Psoas muscle (tissue), 8 donors: ENCODE measurements at places on chromosomes 4 and X. TPM values are rescaled to one million over a fixed set of nuclear protein-coding genes. Genes with fewer than 3 reads are reported as not detected.

DNA sequence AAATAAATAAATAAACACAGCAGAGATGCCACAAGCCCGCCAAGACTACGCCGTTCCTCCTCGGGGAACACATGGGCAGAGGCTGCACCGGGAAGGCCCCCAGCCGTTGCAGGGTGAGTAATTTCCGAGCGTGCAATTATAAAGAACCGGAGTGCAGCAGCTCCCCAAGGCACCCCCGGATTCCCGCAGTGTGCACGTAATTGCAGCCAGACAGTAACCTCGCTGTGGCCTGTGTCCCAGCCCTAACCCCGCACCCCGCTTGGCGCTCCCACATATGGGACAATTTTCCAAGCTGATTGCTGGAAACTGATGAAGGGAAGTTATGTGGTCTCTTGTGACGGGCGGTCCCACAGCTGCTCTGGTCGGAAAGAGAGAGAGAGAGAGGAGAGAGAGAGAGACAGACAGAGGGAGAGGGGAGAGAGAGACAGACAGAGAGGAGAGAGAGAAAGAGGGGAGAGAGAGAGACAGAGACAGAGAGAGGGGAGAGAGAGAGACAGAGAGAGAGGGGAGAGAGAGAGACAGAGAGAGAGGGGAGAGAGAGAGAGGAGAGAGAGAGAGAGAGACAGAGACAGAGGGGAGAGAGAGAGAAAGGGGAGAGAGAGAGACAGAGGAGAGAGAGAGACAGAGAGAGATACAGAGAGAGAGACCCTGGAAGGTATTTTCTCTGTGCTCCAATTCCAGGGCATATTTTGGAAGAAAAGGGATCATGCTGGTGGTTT is 275.4 kb downstream of the SHOX start:
- no peak overlapping the region for H3K27ac ChIP-seq
- no peaks in the 10 kb centered on the region for H3K36me3 ChIP-seq
- no peaks in the 10 kb centered on the region for H3K4me1 ChIP-seq
- H3K4me3 ChIP-seq: no peak overlapping the region
- no peaks in the 10 kb centered on the region for H3K27me3 ChIP-seq

- H3K27ac ChIP-seq: no peak overlapping the region
- H3K4me1 ChIP-seq: no peaks in the 10 kb centered on the region
- DNase-seq: no peak
- no peaks in the 10 kb centered on the region for H3K36me3 ChIP-seq
- peaks cover 6% of the 10 kb centered on the region for H3K27me3 ChIP-seq
Measured at GRCh38 chr4:184094532-184095159, 123.0 kb downstream of the ENPP6 start.

GRCh38 chr4:131430302-131430701 is 1718.8 kb upstream of the PCDH10 start:
- H3K4me1 ChIP-seq: no peaks in the 10 kb centered on the region
- no peak for DNase-seq
- H3K4me3 ChIP-seq: no peak overlapping the region
- no peak overlapping the region for H3K27ac ChIP-seq
- H3K36me3 ChIP-seq: no peaks in the 10 kb centered on the region

- no peak overlapping the region for H3K4me3 ChIP-seq
- no peak for DNase-seq
- no peaks in the 10 kb centered on the region for H3K4me1 ChIP-seq
- H3K36me3 ChIP-seq: no peaks in the 10 kb centered on the region
Measured at GRCh38 chrX:129091097-129091496, 432.2 kb downstream of the SMARCA1 start.

- H3K27ac ChIP-seq: no peak overlapping the region
- DNase-seq: no peak
- H3K4me1 ChIP-seq: peaks cover 47% of the 10 kb centered on the region
- H3K4me3 ChIP-seq: no peak overlapping the region
- H3K36me3 ChIP-seq: no peaks in the 10 kb centered on the region
- H3K27me3 ChIP-seq: no peaks in the 10 kb centered on the region
Measured at GRCh38 chr4:140046016-140046415, 108.0 kb downstream of the MAML3 start.

- no peaks in the 10 kb centered on the region for H3K36me3 ChIP-seq
- H3K27me3 ChIP-seq: no peaks in the 10 kb centered on the region
- DNase-seq: no peak
- H3K4me1 ChIP-seq: no peaks in the 10 kb centered on the region
- no peak overlapping the region for H3K4me3 ChIP-seq
Measured at GRCh38 chr4:95732061-95732460, 107.8 kb upstream of the PDHA2 start.

DNA sequence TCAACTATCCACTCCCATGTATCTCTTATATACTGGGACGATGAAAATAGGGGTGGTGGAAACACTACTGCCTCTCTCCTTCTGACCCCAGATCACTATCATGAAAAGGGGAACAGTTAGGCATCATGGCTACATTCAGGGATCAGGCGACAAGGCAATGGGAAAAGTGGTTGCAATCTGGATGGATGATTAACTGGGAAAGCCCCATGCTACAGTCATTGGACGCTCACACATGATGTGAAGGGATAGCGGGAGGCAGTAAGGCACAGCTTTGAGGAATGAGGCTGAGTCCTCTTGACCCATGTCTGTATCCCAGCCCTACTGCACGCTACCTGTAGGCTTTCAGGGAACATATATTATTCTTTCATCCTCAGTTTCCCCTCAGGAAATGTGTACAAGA is 10.2 kb downstream of the GASK1B start:
- H3K27me3 ChIP-seq: no peaks in the 10 kb centered on the region
- peaks cover 10% of the 10 kb centered on the region for H3K4me1 ChIP-seq
- H3K4me3 ChIP-seq: no peak overlapping the region
- no peaks in the 10 kb centered on the region for H3K36me3 ChIP-seq

- DNase-seq: no peak
- no peaks in the 10 kb centered on the region for H3K36me3 ChIP-seq
- no peak overlapping the region for H3K4me3 ChIP-seq
- H3K27ac ChIP-seq: peak overlapping the region; percentile 43
Measured at GRCh38 chr4:23582671-23583070, 307.2 kb downstream of the PPARGC1A start.

- H3K4me3 ChIP-seq: no peak overlapping the region
- H3K4me1 ChIP-seq: no peaks in the 10 kb centered on the region
- H3K27ac ChIP-seq: no peak overlapping the region
- no peaks in the 10 kb centered on the region for H3K36me3 ChIP-seq
Measured at GRCh38 chr4:81237791-81238190, 22.8 kb upstream of the PRKG2 start.

DNA sequence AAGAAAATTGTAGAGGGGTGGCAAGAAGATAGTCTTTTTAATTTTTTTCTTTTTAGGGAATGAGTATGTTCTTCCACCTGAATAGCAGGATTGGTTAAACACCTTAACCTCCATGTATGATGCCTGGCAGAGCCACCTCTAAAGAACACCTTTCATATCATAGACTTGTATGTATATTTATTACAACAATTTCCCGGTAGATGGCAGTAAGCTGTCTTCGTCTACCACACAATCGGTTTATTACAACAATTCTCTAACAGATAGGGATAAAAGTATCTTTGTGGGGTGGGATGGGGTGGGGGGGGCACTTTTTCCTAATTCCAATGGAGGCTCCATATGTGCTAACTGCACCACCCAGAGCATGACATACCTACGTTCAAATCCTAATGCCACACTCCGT is 255.5 kb downstream of the LDB2 start:
- no peaks in the 10 kb centered on the region for H3K36me3 ChIP-seq
- H3K27ac ChIP-seq: no peak overlapping the region
- H3K27me3 ChIP-seq: no peaks in the 10 kb centered on the region
- no peaks in the 10 kb centered on the region for H3K4me1 ChIP-seq
- H3K4me3 ChIP-seq: no peak overlapping the region

DNA sequence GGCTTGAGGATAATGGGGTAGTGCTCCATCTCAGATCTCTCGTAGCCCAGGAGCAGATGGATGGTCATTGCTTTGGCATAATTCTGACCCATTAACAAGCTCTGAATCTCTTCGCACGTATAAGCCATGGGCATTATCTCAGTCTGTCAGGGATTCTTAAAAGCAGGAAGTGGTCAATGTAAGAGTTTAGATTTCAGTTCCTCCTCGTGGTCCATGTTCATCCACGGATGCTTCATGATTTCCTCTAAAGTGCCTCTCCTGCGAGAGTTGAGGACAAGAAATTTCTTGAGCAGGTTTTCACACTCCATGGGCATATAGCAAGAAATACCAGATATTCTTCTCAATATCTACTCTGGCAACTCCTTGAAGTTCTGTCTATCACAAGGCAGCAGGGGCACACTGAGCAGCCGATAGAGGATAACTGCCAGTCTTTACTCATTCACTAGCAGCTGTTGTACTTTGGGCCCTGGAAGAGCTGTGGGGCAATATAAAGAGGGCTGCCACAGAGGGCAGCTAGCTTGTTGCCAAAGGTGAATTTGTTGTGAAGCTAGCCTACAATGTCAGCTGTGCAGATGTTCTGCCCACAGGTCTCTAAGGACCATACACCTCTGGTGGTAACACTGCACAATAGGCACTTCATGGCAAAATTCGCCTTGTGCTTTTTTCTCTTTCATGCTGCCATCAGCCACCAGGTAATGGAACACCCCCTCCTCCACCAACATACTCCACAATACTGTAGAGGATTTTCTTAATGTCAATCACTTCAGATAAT is 52.0 kb upstream of the WDR17 start:
- no peak for DNase-seq
- no peaks in the 10 kb centered on the region for H3K4me1 ChIP-seq
- H3K36me3 ChIP-seq: no peaks in the 10 kb centered on the region
- H3K4me3 ChIP-seq: no peak overlapping the region
- H3K27ac ChIP-seq: no peak overlapping the region

DNA sequence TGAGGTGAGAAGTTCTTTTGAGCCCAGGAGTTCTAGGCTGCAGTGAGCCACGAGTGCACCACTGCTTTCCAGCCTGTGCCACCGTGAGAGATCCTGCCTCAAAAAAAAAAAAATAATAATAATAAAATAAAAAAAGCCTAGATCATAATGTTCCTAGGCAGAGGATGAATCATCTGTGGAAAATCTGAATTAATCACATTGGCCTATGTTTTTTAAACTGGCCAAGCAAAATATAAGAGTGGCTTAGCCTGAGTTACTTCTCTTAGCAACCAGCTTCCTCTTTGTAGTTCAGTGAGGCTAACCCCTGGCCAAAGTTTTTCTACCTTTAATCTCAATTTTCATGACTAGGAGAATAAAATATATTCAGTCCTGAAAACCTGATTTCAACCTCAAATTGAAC is 614.6 kb downstream of the PPP4R3C start:
- DNase-seq: no peak
- no peak overlapping the region for H3K4me3 ChIP-seq
- H3K4me1 ChIP-seq: no peaks in the 10 kb centered on the region
- no peaks in the 10 kb centered on the region for H3K36me3 ChIP-seq
- H3K27me3 ChIP-seq: no peaks in the 10 kb centered on the region

DNA sequence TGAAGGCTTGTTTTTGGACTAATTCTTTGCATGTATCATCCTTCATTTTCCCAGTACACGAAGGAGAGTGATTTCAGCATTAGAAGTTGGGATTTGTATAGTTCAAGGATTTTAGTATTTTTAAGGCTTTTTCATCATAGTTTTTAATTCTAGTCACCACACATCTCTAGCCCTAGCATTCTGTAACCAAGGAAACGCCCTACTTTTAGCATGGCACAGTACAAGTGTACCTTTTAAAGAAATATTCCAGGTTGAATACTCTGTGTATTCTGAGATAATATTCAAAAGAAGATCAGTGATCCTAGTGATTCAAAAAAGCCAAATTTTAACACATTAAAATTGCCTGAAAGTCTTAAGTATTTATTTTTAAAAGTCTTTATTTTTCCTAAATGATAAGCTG is 150.5 kb downstream of the RAP1GDS1 start:
- H3K27me3 ChIP-seq: no peaks in the 10 kb centered on the region
- H3K4me1 ChIP-seq: no peaks in the 10 kb centered on the region
- no peak overlapping the region for H3K27ac ChIP-seq

DNA sequence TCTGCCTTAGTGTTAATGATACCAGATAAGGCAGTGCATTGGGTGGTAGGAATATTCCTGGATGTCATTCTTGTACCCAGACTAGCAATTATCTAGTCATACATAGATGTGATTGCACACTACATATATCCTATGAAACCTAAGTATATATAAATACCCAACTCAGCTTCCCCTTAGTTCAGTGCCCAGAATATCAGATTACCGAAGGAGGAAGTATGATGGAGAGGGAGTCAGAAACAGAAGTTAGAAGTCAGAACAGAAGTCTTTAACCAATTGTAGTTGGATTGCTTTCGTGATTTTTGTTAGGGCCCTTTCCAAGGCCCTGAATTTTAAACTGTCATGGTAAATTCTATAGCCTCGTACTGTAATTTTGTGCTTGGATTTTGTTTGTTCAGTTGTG is 42.9 kb downstream of the MOB1B start:
- no peaks in the 10 kb centered on the region for H3K4me1 ChIP-seq
- H3K36me3 ChIP-seq: no peaks in the 10 kb centered on the region
- H3K4me3 ChIP-seq: no peak overlapping the region
- no peak overlapping the region for H3K27ac ChIP-seq
- no peak for DNase-seq

GRCh38 chrX:150692296-150692695 is 900 bp upstream of the MTMR1 start:
- DNase-seq: no peak
- no peaks in the 10 kb centered on the region for H3K4me1 ChIP-seq
- H3K27me3 ChIP-seq: no peaks in the 10 kb centered on the region

DNA sequence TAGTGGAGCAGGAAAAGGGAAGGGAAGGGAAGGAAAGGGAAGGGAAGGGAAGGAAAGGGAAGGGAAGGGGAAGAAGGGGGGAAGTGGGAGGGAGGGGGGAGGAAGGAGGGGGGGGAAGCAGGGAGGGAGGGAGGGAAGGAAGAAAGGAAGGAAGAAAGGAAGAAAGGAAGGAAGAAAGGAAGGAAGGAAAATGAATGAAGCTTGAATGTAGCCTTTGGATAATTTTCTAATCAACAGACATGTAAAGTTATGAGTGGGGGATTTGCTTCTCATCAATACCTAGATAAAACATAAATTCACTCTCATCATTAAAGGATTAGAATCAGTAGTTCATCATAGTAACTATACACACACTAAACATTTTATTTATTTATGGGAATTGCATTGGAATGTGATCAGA is 446.9 kb upstream of the FAM241A start:
- no peak overlapping the region for H3K4me3 ChIP-seq
- no peaks in the 10 kb centered on the region for H3K27me3 ChIP-seq
- DNase-seq: no peak
- H3K4me1 ChIP-seq: no peaks in the 10 kb centered on the region
- H3K27ac ChIP-seq: no peak overlapping the region

Gene ARR3
- not detected for total RNA-seq

Gene ADGRG2
- 0.39 TPM for total RNA-seq

Gene NLGN4X
- 0.13 TPM for total RNA-seq

Gene TEC
- total RNA-seq: 2.0 TPM

Gene IL1RAPL2
- total RNA-seq: not detected

Gene RBM47
- total RNA-seq: 2.3 TPM

Gene MGAT4D
- not detected for total RNA-seq

Gene RAB33A
- total RNA-seq: 0.30 TPM

Gene SMIM10
- 1.9 TPM for total RNA-seq
